HEK293T (cell line): ENCODE measurements at places on chromosomes 5 and 9.

- peak; percentile 47 for DNase-seq
These were observed at the start of gene KCNIP1 for GRCh38 chr5:170503990-170504596. KCNIP1 (plus strand) TSS chr5:170504020.

GRCh38 chr5:141326088-141326854 is 4.0 kb upstream of the PCDHGA1 start:
- peak; percentile 39 for DNase-seq

- DNase-seq: no peak
These were observed 16.0 kb downstream of the HSD17B4 start for GRCh38 chr5:119468286-119468685.

GRCh38 chr5:98780390-98780789 is 6.9 kb downstream of the RGMB start:
- no peak for DNase-seq

- no peak for DNase-seq
These were observed 8.2 kb upstream of the DRD1 start for GRCh38 chr5:175452166-175452565.

GRCh38 chr5:83204651-83205050 is 127.3 kb downstream of the XRCC4 start:
- no peak for DNase-seq
